AG04450 (cell line): ENCODE measurements at places on chromosomes 4 and X.

DNA sequence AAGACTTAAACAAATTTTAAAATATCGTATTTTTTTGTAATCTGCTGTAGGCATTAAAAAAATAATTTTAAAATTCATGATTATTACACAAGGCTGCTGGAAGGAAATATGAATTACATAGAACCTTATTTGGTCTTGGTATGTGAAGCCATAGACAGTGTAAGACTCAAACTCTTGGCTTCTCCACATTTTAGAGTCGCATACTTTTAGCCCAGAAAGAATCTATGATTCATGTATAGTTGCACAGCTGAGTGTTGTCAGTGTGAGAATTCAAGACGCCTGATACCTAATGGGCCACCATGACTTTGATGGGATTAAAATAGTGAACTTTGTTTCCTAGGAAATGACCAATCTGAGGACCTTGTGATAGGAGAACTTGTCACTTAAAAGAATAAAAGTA lies 1.4 kb downstream of the INTU start:
- peak; percentile 64 for DNase-seq

DNA sequence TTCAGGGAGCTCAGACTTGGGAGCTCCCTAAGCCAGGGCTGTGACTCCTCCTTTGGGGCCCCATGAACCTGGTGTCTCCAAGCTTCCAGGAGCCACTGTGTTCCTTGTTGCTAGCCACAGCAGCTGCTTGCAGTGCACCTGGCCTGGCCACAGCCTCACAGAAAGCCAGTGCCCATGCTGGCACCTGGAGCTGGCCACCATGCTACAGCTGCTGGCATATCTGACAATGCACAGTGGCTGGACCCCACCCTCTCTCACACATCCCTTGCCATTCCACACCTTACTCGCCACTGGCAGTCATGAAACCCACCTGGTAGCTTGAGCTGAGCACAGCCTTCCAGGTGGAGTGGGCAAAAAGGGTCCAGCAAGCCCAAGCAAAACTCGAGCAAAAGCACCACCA lies 441.7 kb downstream of the ARAP2 start:
- no peak for DNase-seq

- no peak for DNase-seq
Measured at GRCh38 chr4:175109933-175110332, 191.8 kb downstream of the ADAM29 start.

DNA sequence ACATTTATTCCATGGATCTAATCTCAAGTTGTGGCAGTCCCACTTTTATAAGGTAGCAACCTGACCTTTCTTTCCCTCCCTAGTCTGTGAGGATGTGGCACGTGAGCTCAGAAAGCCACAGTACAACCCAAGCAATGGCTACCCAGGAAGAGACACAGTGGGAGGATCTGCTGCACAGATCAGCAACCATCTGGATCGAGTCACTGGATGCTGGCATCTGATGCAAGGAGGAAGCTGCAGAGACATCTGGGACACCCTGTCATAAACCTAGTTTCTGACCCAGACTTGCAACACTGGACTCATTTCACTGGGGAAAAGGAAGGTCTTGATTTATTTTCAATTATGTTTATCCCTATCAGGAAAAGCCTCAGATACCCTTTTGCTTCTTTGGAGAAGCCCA lies 327.1 kb downstream of the PAPSS1 start:
- DNase-seq = no peak

GRCh38 chr4:20462426-20463175 lies 210.9 kb downstream of the SLIT2 start:
- DNase-seq = no peak

DNA sequence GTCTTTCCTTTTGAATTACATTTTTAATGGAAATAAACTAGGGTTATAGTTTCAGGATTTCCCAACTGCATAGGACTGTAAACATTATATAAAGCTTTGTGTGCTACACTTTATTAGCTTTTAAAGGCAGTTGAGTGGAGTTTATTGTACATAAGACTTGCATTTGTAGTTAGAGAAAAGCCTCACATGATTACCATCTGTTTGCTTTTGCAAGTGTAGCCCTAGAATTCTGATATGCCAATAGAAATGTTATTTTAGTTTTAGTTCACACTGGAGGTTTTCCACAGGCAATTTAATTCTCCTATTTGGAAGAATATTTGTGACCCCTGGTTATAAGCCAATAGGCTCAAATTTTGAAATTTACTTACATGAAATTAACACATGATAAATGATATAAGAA lies 41.3 kb upstream of the ANK2 start:
- no peak for DNase-seq

DNA sequence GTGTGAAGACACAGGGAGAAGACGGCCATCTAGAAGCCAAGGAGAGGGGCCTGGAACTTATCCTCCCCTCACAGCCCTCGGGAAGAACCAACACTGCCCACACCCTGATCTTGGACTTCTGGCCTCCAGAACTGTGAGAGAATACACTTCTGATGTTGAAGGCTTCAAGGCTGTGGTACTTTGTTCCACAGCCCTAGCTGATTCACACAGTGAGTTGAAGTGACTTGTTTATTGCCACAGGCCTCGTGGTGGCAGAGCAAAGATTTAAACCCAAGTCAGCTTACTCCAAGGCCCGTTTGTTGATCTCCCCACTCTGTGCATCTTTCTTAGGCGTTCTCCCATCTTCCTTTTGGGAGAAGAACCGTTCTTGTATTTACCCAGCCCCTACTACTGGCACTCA lies 72.8 kb downstream of the CYTL1 start:
- no peak for DNase-seq

GRCh38 chr4:60215906-60216305 lies 984.2 kb upstream of the ADGRL3 start:
- DNase-seq = no peak

GRCh38 chr4:52633846-52634245 lies 25.3 kb downstream of the USP46 start:
- no peak for DNase-seq

- DNase-seq = no peak
Measured at GRCh38 chrX:37921758-37922157, 74.4 kb upstream of the DYNLT3 start.

DNA sequence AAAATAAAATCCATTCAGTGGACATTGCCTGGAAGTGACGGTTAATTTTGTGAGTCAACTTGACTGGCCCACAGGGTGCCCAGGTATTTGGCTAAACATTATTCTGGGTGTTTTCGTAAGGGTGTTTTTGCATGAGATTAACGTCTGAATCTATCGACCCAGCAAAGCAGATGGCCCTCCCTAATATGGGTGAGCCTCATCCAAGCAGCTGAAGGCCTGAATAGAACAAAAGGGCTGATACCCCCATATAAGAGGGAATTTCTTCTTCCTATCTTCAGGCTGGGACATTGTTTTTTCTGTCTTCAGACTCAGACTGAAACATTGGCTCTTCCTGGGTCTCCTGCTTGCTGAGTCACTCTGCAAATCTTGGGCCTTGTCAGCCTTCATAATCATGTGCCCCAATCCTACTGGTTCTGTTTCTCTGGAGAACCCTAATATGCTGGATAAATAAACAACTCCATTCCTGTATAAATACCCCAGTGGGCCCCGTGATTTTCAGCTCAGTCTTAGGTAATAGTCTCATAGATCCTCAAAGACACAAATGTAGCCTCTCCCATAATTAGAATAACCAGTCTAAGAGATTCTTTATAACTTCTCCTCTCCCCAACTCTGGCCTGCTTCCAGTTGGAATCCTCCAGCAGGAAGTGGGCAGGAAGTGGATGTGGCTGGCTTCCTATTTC lies 33.1 kb upstream of the DDX3X start:
- no peak for DNase-seq

DNA sequence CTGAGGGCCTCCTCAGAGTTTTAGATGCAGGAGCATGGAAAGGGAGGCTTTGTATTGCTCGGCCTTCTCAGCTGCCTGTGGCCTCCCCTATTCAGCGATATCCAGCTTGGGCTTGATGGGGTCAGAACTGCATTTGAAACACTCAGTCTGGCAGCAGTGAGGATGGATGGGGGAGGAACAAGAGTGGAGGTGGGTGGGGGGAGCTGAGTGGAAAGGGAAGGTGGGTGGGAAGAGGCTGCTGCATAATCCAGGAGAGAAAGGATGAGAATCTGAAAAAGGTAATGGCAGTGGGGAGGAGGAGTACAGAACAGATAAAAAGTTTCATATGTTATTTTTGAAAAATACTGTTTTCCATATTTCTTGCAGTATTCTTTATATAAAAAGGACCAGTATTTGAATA lies 202.7 kb downstream of the SLC4A4 start:
- no peak for DNase-seq

DNA sequence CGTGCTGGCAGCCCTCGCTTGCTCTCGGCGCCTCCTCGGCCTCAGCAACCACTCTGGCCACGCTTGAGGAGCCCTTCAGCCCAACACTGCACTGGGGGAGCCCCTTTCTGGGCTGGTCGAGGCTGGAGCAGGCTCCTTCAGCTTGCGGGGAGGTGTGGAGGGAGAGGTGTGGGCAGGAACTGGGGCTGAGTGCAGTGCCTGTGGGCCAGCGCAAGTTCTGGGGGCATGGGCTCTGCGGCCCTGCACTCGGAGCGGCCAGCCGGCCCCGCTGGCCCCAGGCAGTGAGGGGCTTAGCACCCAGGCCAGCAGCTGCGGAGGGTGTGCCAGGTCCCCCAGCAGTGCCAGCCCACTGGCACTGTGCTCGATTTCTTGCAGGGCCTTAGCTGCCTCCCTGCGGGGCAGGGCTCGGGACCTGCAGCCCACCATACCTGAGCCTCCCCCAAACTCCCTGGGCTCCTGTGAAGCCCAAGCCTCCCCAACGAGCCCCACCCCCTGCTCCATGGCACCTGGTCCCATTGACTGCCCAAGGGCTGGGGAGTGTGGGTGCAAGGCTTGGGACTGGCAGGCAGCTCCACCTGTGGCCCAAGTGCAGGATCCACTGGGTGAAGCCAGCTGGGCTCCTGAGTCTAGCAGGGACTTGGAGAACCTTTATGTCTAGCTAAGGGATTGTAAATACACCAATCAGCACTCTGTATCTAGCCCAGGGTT lies 556.8 kb downstream of the GABRG1 start:
- DNase-seq = no peak

DNA sequence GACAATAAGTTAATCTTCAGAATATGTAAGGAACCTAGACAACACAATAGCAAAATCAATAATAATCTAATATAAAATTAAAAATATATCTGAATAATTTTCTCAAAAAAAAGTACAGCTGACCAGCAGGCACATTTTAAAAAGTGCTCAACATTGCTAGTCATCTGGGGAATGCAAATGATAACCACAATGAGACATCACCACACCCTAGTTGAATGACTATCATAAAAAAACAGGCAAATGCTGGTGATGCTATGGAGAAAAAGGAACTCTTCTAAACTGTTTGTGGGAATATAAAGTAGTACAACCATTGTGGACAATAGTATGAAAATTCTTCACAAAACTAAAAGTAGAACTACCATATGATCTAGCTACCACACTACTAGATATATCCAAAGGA lies 956.9 kb upstream of the NDST4 start:
- DNase-seq = no peak

GRCh38 chr4:159697322-159698283 lies 594.7 kb downstream of the RAPGEF2 start:
- no peak for DNase-seq

GRCh38 chr4:46392421-46392820 lies 2.5 kb upstream of the GABRA2 start:
- no peak for DNase-seq
